EL (cell line): ENCODE measurements at places on chromosomes 7 and 10.

GRCh38 chr10:96712662-96713271 is 7.5 kb downstream of the PIK3AP1 start:
- no peak for DNase-seq

DNA sequence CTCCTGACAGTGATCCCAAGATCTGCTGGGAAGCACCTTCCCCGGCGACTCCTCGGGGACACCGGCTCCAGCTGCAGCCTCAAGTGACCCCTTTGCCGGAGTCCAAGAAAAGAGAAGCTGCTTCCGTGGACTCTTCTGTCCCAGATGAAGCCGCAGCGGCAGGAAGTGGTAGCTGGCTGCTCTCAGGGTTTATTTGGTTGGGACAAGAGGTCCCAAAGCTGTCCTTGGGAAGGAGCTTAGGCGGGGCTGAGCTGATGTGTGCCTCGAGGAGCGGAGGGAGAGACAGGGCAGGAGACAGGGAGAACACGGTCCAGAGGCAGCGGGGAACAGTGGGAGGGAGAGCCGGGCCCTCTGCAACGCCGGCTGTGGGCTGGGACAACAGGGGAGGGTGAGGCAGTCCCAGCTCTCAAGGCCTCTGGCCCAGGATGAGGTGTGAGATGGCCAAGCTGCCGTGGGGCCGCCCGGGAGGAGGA is 13.1 kb upstream of the FAM20C start:
- no peak for DNase-seq

- no peak for DNase-seq
Measured at GRCh38 chr7:24304494-24305095, 20.6 kb downstream of the NPY start.

DNA sequence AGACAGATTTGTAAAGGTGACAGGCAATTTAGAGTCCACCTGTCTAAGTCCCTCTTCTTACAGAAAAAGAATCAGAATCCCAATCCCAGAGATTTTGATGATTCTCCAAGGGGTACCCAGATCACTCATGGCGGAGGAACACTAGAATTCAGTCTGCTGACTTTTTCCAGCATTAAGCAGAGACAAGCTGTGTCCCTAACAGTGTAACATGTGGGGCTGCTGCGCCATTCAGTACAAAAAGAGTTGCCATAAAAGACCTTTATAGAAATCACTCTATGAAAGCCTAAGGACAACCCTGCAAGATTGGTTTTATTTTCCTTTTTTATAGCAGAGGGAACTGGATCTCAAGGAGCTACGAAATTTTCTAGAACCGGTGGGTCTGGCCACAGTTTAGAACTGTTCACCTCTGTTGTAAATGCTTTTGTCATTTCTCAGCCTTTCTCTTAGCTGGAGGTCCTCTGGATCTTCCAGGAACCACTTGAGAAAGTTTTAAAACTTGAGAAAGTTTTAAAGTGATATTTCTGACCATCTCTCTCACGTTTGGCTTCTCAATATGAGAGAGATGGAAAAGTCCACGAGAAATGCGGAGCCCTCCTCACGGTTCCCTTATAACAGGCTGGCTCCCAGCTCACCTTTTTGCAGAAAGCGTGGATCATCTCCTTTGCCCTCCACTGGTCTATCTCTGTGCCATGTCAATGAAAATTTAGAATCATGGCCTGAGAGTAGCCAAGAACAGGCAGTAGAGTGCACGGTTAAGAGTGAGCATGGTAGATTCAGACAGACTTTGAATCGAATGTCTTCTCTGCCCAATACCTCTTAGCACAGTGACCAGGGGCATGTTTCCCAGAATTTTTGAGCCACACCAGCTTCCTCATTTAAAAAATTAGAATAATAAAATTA is 826 bp downstream of the GIMAP7 start:
- DNase-seq = no peak

DNA sequence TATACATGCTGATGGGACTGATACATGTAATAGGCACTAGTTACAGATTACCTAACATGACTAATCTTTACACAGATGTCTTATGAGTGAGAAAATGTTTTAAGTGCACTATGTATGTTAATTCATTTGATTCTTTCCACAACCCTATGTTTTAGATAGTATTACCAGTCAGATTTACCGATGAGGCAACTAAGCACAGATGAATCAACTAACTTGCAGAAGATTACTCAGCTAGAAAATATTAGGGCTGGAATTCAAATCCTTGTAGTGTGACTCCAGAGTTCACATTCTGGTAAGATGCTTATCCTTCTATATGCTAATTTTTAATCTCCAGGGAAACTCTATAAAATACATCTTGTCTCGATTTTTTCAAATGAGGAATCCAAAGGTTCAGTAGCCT is 964.9 kb downstream of the REEP3 start:
- peak; percentile 45 for DNase-seq
